ENCODE measurements at places on chromosomes 11 and 22.

- peak; percentile 16 for DNase-seq
Measured at GRCh38 chr11:88337987-88338668, 592 bp upstream of the CTSC start.

DNA sequence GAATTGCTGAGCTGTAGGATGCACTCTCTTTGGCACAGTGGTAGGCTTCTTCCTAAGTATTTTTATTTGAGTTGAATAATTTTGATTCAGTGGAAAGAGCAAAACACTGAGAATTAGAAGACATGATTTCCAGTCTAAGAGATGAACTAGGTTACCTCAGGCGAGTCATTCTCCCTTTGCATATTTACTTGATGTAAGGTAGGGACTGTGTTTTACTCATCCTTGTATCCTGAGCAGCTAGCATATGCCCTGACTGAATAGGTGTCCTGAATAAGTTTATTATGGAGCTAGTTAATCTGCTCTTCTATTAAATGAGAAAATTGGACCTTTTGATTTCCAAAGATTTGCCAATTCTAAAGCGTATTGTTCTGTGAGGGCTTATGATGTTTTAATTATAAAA lies 50.7 kb downstream of the STIM1 start:
- DNase-seq = no peak

GRCh38 chr22:42651134-42651533 lies 1.9 kb upstream of the CYB5R3 start:
- no peak for DNase-seq

DNA sequence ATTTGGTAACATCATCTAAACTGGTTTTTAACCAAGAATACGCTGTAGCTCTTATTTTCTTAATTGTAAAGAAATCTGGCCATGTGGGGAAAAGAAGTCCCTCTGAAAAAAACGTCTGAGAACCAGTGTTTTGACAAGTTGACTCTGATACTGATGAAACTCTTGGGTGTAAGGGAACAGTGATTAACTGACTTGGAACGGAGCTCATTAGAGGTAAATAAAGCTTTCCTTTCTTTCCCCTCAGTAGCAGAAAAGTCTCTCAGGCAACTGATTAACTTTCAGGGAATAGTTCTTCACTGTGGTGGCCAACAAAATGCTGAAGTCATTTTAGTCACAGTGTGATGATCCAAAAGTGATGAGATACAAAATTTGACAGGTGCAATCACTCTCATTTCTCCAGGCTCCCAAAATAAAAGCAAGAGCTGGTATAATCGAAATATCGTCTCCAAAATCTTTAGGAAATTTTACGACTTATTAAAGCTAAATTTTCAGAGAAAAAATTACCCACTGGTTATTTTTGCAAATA lies 52.3 kb downstream of the SLC36A4 start:
- DNase-seq = no peak

- DNase-seq = no peak
Measured at GRCh38 chr11:76330651-76331050, 50.3 kb downstream of the THAP12 start.

DNA sequence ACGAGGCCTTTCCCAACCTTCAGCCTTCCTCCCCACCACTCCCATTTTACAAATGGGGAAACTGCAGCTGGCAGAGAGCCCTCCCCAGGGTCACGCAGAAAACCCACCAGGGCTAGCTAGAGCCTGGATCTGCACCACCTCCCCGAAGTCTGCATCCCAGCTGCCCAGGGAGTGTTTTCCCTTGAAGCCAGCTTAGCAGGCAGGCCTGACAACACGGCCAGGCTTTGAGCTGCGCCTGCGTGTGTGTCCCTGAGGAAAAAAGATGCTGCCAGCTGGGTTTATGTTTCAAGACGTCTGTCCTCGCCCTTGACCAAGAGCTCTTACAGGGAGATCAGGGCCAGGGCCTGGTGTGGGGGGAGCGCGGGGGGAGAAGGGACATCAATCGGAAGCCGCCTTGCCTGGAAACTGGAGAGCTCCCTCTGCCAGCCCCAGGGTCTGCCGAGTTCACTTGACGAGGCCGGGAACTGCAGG lies 20.3 kb downstream of the WNT11 start:
- DNase-seq = no peak

DNA sequence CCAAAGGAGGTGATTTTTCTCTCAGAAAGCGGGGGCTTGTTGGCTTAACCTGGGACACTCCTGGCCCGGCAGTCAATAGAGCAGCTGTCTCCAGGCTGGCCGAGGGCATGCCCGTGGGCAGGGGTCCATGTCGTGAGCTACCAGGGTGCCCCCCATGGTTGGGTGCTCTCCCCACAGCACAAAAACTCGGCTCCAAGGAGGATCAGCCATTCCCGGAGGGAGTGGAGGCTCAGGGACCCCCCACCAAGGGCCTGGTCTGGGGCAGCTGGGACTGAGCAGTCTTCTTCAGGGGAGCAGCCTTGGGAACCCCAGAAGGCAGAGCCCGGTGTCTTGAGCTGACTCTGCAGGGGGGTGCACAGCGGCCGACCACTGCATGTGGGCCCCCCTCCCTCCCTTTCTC lies 20.8 kb upstream of the TH start:
- no peak for DNase-seq

DNA sequence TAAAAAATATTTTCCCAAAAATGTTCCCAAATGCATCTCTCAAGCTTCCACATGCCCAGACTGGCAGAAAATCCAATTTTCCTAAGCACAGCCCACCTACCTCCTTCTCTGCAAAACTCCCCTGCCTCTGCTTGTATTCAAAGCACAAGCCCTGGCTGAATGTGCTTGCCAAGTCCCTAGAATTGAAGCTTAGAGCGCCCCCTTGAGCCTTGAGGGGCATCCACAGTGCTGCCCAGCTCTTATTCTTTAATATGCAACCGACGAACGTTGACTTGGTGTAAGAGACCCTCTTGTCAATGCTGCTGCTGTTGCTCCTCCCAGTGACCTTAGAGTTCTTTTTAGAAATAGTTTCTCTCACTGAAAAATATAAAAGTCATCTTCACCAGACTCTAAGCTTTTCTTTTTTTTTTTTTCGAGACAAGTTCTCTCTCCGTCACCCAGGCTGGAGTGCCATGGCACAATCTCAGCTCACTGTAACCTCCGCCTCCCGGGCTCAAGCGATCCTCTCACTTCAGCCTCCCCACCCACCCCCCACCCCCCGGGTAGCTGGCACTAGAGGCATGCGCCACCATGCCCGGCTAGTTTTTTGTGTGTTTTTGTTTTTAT lies 63.5 kb upstream of the CAPRIN1 start:
- DNase-seq = peak; percentile 57

- DNase-seq = no peak
Measured at GRCh38 chr22:39462443-39463221, 5.8 kb downstream of the MGAT3 start.

GRCh38 chr11:2135648-2136201 lies 3.5 kb downstream of the IGF2 start:
- DNase-seq = no peak

- DNase-seq = no peak
Measured at GRCh38 chr22:41550952-41551491, 6.8 kb upstream of the POLR3H start.

- no peak for DNase-seq
Measured at GRCh38 chr22:49289822-49290679, 537.6 kb downstream of the BRD1 start.

DNA sequence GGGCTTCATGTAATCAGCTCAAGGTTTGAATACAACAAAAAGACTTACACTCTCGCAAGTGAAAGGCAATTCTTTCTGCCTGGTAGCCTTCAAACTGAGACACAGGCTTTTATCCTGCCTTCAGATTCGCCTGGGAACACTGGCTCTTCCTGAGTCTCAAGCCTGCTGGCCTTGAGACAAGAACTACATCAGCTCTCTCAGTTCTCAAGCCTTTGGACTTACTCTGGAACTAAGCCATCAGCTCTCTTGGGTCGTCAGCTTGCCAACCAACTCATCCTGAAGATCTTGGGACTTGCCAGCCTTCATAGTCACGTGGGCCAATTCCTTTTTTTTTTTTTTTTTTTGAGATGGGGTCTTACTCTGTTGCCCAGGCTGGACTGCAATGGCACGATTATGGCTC lies 35.7 kb upstream of the LRRC10B start:
- DNase-seq = no peak

DNA sequence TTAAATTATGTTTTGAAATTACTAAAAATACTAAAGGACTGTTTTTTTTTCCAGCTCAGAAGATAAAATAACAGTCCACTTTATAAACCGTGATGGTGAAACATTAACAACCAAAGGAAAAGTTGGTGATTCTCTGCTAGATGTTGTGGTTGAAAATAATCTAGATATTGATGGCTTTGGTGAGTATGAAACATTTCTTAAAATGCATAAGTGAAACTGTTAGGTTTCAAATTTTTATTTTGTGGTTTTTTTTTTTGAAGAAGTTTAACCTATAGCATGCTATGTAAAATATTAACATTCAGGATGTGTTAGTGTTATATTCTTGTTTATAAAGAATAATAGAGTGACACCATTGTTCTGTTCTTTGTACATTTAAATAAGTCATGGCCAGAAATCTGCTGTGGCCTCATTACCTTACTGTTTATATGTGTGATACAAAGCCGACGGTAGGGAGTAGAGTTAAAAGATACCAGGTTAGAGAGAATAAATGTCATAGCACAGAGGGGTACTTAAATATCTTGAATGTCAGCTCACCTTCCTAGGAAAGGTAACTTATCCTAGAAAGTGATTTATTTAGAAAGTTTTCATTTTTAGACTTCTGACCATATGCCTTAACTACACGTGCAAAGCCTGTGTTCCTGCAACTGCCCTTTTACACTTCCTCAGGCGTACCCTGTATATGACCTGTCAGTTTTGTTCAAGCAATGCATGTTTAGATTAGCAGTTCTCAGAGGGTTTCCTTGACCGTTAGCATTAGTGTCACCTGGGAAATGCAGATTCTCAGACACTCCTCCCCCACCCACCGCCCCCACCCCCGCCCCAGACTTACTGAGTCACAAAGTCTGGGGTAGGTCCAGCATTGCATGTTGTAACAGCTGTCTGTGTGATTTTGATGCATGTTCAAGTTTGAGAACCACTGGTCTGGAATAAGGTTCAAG lies 6.3 kb downstream of the FDX1 start:
- no peak for DNase-seq

DNA sequence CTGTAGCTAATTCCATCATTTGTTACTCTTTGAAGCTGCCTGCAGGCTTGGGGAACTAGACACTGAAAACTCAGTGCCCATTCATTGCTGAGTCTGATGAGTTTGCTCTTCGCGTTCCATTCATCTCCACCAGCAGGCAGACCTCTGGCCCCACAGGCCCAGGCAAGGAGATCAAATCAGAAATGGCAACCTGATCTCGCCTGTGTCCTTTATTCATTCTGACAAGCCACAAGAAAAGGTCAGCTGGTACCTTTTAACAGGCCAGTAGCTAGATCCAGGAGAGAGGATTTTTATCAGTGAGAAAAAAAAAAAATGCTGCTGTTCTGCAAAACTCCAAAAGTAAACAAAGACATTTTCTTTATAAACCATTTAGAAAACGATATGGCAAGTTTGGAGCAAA lies 742.5 kb downstream of the ETS1 start:
- DNase-seq = no peak

GRCh38 chr11:12631651-12632050 lies 42.6 kb upstream of the TEAD1 start:
- no peak for DNase-seq

GRCh38 chr22:32583074-32583682 lies 108.6 kb downstream of the FBXO7 start:
- no peak for DNase-seq

DNA sequence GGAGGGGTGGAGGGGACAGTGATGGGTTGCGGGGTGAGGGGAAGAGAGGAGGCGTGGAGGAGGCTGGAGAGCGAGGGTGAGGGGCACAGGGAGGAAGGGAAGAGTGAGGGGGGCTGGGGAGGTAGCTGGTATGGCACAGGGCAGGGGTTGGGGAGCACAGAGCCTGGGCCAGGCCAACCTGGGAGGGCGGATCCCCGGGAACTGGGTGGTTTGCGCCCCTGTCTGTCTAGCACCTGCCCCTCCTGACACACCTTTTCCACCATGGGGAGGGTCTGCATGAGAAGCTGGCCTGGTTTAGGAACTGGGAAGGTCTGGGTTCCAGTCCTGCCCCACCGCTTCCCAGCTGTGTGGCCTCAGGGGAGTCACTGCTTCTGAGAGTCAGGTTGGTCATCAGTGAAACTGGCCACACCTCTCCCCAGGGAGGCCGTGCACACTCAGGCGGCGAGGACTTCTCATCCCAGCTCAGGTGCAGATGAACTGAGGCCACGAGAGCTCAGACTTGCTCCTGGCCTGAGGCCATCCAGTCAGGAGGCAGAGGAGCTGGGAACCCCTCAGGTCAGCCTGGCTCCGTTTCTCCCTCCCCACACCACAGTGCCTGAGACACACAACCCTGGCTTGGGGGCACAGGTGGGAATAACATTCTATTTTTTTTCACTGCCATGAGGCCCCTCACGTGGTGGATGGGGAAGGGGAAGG lies 95.6 kb downstream of the PHF21B start:
- no peak for DNase-seq

- DNase-seq = no peak
Measured at GRCh38 chr11:61700212-61700611, 20.0 kb downstream of the DAGLA start.

GRCh38 chr11:45053736-45054446 lies 92.5 kb upstream of the PRDM11 start:
- DNase-seq = no peak

DNA sequence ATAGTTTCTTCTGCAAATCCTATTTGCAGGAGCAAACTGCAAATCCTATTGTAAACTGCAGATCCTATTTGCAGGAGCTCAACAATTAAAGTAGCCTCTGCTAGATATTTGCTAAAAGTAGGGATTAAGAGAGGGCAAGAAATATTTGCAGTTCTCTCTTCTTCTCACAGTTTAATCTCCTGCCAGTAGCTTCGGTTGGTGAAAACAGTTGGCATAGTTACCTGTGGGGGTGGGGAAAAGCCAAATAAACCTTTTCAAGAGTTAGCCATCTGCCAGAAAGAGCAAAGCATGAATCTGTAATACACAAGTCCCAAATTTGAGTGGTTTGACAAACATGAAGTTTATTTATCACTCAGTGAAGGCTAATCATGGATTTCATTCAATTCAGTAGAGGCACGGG lies 942.5 kb downstream of the JRKL start:
- no peak for DNase-seq

DNA sequence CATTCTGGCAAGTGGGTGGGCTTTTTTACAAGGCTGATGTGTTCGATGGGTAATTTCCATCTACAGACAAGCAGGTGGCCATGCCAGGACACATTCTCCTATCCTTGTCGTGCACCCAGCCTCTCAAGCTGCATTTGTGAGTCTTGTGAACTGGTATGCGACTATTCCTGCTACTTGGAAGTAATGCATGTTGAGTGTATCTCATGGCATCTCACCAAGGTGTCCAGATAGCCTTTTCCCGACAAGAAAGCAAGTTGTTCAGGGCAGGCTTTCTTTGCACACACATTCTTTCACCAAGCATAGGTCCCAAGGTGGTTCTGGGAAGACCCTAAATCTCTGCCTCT lies 18.8 kb upstream of the SYT13 start:
- DNase-seq = no peak

- DNase-seq = no peak
Measured at GRCh38 chr11:106939157-106939556, 79.1 kb downstream of the GUCY1A2 start.

All from NCI-H2029 (cell line).